Activated naive CD8-positive, alpha-beta T cell treated with anti-CD3 and anti-CD28 coated beads, Interleukin-2, amount 10 ng/mL, durations not matched to agents 7 days and 5 days (primary cell): ENCODE measurements at places on chromosomes 1 and 21.

GRCh38 chr1:26608895-26609294 is 79.3 kb downstream of the RPS6KA1 start:
- H3K36me3 ChIP-seq, result no peaks in the 10 kb centered on the region
- peaks cover 18% of the 10 kb centered on the region for H3K27me3 ChIP-seq
- no peak overlapping the region for H3K27ac ChIP-seq
- DNase-seq, result no peak
- no peak overlapping the region for H3K4me3 ChIP-seq

DNA sequence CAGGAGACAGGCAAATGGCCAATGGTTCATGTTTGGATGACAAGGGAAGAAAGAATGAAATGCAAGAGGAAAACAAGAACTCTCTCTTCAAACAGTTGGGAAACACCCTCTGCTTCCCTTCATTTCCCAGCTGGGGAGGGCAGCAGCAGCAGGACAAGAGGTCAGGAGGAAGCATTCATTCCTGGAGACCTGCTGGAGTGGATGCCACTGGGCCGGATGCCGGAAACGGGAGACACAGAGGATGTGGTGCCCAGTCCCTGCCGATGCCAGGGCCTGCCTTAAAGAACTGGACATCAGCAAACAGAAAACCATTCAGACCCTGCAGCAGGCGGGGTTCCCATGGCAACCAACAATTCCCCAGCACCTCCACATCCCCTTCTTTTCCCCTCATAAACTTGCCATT is 102.3 kb upstream of the ZNF648 start:
- H3K4me1 ChIP-seq, result no peaks in the 10 kb centered on the region
- no peak overlapping the region for H3K4me3 ChIP-seq
- no peak for DNase-seq
- no peaks in the 10 kb centered on the region for H3K36me3 ChIP-seq
- H3K27me3 ChIP-seq, result peaks cover 4% of the 10 kb centered on the region

DNA sequence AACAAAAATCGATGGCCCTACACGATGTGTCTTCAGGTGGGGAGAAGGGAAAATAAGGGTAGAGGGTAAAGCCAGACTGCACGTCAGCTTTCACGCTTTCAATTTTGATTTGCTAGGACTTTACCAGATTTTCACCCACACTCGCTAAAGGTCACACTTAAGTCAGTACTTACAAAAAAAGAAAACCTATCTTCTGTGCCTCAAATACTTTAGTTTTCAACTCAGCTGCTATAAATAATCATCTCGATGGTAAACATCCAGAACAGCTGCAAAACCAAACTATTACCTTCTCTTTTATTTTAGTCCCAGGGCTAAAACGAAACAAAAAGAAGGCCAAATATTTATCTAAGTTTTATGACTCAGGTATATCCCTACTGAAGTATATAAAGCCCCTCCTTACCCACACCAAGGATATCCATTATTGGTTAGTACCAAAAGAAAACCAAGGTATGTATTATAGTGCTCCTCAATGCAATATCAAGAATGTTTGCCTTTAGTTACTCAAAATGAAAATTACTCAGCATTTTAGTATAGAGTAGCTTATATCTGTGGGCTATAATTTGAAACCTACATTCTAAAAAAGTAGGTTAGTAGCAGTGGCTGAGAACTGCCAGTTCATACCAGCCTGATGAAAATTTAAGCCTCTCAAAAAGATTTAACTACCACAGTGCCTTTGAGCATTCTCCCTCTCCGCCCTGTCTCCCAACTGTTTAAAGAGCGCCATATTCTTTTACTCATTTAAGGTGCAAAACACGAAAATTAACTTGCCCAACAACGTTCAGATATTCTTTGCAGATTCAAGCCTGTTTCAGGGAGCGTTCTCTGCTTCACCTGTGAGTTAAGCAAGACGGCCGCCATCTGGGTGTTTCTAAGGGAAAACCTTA is 1.5 kb downstream of the CSDE1 start:
- no peak for DNase-seq
- H3K36me3 ChIP-seq, result peaks cover 14% of the 10 kb centered on the region
- H3K4me3 ChIP-seq, result peak overlapping the region; percentile 96
- H3K4me1 ChIP-seq, result peaks cover 57% of the 10 kb centered on the region
- H3K27me3 ChIP-seq, result no peaks in the 10 kb centered on the region

GRCh38 chr1:116087628-116088027 is 23.6 kb upstream of the MAB21L3 start:
- H3K27me3 ChIP-seq, result peaks cover 10% of the 10 kb centered on the region
- no peak overlapping the region for H3K4me3 ChIP-seq
- H3K4me1 ChIP-seq, result no peaks in the 10 kb centered on the region
- DNase-seq, result no peak
- H3K36me3 ChIP-seq, result no peaks in the 10 kb centered on the region

- peaks cover 15% of the 10 kb centered on the region for H3K4me1 ChIP-seq
- DNase-seq, result no peak
- H3K36me3 ChIP-seq, result peaks cover 30% of the 10 kb centered on the region
- H3K27ac ChIP-seq, result no peak overlapping the region
- H3K4me3 ChIP-seq, result no peak overlapping the region
Observed at GRCh38 chr1:230679192-230679591, 34.7 kb downstream of the AGT start.
